ENCODE measurements at places on chromosomes 1 and 21.

GRCh38 chr1:71414179-71414578 is 333.3 kb upstream of the ZRANB2 start:
- no peak for DNase-seq

- DNase-seq = no peak
Measured at GRCh38 chr1:14634486-14634885, 36.0 kb downstream of the KAZN start.

DNA sequence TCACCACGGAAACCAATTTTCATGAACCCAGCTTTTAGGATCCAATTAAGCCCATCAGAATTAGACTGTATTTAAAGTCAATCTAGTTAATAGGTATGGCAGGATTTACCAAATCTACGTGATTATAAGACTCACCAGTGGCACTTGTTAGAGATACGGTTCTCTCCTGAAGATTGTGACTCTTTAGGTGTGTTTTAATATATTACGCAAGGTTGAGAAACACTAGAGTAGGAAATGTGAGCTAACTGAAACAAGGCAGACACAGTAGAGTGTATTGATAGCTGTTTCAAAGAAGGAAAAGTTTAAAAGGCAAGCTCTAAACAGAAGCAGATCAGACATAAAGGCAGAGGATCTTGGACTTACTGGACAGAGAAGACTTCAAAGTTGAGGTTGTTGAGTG is 11.2 kb upstream of the RPE65 start:
- no peak for DNase-seq

DNA sequence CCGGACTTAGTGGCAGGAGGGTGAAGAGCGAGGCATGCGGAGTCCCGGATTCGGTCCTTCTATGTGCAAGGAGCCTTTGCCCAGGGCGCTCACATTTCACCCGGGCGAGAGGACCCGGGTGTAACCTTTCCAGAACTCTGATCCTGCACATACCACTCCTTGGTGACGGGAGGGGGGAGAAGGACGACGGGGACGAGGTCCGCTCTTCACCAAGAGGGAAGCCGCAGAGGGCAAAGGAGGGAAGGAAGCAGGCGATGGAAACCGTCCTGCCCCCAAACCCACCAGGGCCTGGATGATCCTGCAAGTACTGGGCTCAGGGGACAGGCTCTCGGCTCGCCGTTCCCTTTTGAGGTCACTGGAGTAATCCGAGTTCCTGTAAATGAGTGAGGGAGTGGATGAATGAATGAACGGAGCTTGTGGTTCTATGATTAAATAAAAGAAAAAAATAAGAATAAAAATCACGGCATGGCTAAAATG is 993 bp downstream of the SYPL2 start:
- no peak for DNase-seq

DNA sequence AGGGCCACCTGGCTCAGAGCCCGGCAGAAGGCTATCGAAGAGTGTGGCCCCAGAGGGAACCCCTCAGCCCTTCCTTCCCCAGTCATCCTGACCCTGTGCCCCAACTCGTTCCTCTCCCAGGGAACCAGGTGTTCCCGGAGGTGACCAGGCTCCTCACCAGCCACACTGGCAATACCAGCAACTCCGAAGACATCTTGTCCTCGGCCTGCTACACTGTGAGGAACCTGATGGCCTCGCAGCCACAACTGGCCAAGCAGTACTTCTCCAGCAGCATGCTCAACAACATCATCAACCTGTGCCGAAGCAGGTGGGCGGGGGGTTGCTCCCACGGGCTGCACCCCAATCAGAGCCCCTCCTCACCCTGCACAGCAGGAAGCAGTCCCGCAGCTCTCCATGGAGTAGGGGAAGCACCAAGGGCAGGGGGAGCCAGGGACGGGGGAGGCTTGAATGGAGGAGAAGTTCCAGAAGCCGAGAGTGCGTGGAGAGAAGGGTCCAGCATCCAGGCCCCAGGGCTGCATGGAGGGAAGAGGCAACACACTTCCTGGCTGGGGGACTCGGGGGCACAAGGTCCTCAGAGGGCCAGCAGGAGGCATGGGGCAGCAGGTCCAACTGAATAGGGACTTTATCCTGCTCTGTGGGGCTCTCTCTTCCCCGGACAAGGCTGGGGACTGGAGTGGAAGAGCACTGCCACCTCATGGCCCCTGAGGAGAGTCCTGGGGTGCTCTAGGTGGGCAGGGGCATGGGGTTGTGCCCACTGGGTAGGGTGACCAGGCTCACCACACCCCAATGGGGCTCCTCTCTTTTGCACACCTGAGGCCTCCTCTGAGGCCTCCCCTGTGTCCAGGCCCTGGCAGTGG is 41.7 kb downstream of the PKP1 start:
- DNase-seq = no peak

- DNase-seq = no peak
Measured at GRCh38 chr1:203051841-203052324, 25.6 kb downstream of the PPFIA4 start.

DNA sequence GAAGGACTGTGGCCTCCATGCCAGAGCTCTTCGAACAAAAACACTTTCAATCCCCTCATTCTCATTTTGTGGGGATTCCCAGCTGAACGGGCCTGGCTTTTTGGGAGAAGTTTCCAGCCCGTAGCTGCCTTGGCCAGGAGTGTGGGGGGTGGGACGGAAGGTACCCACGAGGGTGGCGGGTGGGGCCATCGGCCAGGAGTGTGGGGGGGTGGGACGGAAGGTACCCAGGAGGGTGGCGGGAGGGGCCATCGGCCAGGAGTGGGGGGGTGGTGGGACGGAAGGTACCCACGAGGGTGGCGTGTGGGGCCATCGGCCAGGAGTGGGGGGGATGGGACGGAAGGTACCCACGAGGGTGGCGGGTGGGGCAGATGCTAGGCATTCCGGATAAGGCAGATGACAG is 71.7 kb upstream of the ZBTB18 start:
- DNase-seq = no peak

DNA sequence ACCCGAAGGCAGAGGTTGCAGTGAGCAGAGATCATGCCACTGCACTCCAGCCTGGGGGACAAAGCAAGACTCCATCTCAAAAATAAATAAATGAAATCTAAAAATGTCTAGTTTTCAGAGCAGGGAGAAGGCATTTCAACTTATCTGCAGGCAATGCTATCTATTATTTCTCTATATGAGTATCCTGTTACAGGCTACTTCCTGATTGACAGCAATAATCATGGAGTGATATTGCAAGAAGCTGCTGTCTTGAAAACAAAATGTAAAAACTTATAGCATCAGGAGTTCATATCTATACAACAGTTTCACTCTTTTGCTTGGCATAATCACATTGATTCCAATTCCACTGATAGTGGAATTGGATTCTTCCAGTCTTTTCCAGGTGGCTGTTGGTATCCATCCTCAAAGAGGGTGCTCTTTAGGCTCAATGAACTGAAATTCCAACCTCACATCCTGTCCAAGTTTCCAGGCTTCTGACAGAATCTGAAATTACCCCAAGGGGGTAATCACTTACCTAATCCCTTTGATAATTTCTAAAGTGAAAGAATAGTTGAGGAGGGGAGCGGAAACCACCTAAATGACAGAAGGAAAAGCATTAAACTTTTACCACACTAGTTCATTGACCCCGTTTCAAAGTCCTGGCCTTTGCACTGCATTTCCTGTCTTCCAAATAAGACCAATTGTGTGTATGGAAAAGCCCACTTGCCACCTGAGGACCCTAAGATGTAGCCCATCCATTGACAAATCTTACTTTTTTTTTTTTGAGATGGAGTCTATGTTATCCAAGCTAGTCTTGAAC is 107.6 kb downstream of the GLUL start:
- DNase-seq = no peak

DNA sequence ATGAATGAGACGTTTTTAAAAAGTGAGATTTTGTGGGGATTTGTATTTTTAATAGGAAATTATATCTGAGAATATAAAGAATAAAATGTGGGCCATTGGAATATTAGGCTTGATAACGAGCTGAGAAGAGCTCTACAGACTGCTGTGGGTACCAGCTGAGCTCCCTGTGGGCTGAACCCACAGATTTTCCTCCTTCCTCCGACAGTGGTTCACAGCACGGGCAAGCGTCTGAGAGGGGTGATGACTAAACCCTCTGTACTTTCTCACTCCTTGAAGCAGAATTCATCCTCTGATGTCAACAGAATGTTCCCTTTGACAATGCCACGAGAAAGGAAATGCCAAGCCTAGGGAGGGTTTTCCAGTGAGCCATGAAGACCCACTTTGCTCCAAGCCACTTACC is 102.7 kb upstream of the AJAP1 start:
- DNase-seq = no peak

DNA sequence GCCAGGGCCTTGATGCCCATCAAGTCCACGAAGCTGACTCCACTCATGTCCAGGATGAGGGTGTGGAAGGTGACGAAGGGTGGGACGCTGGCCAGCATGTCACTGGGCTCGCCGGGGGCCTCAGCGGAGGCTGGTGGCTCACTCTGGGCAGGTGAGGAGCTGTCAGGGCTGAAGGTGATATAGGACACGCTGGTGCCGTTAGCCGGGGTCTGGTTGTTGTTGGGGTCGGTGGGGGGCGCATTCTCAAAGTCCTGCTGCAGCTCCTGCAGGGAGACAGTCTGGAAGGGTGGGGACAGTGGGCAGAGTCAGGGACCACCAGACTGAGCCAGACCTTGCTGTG is 21.7 kb downstream of the SLC26A9 start:
- no peak for DNase-seq

- DNase-seq = no peak
Measured at GRCh38 chr1:22774833-22775182, 64.2 kb downstream of the EPHB2 start.

DNA sequence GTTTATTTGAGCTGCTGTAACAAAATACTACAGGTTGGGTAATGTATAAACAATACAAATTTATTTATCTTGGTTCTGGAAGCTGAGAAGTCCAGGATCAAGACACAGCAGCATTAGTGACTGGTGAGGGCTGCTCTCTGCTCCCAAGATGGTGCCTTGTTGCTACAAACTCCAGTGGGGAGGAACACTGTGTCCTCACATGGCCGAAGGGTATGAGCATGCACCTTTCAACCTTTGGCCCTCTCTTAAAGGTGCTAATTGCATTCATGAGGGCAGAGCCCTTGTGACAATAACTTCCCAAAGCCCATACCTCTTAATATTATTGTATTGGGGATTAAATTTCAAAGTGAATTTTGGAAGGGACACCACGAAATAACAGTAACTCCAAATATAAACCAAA is 55.3 kb upstream of the ATP1B1 start:
- no peak for DNase-seq

GRCh38 chr1:237029850-237030535 is 12.0 kb upstream of the RYR2 start:
- no peak for DNase-seq

GRCh38 chr1:174815036-174815435 is 184.7 kb upstream of the CACYBP start:
- DNase-seq = no peak

- no peak for DNase-seq
Measured at GRCh38 chr1:116777831-116778830, 23.9 kb downstream of the CD2 start.

DNA sequence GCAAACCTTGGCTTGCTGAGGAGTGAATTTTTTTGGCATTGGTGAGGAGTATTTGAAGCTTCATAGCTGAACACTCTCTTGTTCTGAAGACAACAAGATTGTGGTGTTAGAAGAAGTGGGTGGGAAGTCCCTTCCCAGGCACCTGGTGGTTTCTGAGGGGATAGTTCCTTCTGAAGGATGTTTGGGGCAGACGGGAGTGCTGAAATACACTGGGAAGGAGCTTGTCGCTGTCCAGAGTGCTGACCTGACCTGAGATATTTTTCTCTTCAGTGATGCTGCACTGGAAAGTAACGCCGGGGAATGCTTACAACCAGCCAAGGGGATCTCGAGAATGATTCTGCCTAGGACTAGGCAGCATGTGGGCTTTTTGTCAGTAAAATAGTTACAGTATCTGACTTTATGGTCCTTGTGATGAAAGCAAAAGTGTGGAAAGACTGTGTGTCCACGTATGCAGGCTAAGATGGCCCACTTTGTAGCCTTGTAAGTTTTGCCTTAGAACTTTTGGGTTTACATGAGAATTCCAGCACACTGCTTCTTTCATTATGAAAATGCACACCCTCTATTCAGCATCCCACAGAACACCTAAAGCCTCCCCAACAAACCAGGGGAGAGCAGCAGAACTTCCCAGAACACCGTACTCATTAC is 33.1 kb upstream of the NFASC start:
- DNase-seq = no peak

- no peak for DNase-seq
Measured at GRCh38 chr1:89708751-89709375, 75.9 kb downstream of the LRRC8C start.

DNA sequence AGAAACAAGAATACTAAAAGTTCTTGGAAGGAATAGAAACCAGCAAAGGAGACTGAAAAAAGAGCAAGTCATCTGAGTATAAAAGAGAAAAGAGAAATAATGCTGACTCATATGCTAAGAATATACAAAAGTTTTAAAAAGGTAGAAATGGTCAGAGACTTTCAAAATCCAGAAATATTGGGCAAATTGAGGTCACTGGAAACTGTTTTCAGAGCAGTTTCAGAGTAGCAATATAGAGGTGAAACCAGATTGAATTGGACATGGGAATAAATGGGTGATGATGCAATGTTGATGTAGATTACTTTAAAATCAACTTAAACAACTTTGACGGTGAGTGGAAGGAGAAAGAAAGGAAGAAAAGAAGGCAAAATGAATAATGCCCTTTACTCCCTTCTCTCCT is 1.8 kb upstream of the RPS6KC1 start:
- DNase-seq = no peak

- no peak for DNase-seq
Measured at GRCh38 chr1:52613636-52614373, 11.6 kb downstream of the GPX7 start.

- DNase-seq = no peak
Measured at GRCh38 chr1:47855230-47855629, 142.0 kb downstream of the TRABD2B start.

DNA sequence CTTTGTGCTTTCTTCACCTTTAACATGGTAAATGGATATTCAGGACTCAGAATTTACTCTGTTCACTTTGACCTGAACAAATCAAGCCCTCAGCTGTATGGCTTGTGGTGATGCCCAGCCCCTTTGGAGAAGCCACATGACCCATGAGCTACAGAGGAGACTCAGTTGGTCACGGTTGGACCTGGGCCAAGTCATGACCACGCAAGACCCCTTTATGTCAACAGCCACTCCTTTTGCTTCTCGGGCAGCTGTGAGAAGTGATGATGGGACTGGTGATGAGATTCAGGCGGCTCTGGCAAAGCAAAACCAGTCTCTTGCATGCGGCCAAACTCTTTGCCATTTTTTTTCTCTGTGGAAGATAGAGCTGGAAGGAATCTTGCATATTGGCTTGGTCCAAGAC is 96.5 kb upstream of the AJAP1 start:
- DNase-seq = no peak

All from stimulated activated CD8-positive, alpha-beta memory T cell treated with anti-CD3 and anti-CD28 coated beads, Interleukin-15, amount 100 ng/mL, for 4 hours (primary cell).